ENCODE measurements at places on chromosomes 7 and 10.

DNA sequence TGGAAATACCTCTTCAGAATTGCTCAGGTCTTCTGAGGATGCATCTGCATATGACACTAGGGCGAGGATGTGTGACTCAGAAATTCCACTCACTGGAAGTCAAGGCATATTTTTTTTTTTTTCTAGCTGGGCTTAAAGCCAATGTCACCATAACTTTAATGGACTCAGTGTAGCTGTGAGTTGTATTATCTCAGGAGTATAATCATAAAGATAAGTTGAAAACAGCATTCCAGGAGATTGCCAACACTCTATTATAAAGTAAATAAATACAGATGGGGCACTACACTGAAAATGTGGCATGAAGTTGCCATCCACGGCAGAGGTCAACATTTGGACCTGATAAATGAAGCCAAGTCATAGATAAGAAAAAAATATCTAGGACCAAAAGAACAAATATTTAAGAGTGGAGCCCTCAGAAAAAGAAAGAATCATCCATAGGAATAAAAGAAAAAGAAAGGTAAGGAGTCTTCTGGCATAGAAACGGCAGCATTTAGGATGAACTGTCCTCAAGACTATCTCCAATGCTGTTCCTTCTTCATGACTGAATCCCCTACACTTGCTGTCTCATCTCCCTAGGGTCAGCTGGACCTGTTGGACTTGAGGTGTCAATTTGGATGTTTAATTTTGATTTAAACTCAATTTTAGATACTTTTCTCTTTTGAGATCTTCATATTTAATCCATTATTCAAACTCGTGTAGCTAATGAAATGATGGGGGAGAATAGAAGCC, 72.9 kb upstream of the CAV2 start:
- DNase-seq: no peak

- DNase-seq: no peak
These were observed 46.6 kb upstream of the COL1A2 start for GRCh38 chr7:94348142-94348541.

DNA sequence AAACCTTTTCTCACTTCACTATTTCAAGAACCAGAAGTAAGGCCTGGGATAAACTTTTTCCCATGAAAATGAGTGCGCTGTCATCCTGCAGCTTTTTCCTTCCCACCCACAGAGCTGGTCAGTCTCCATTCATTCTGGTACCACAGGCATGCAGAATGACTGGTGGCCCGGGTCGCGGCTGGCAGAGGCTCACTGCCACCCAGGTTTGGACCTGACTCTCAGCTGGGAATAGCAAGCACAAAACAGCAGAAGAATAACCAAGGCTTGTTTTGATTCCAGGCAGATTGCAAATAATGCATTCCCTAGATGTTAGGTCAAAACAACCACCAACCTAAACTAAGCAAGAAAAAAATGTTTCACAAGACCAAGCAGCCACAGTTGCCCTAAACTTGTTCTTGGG, 190.5 kb upstream of the NRP1 start:
- DNase-seq: no peak

DNA sequence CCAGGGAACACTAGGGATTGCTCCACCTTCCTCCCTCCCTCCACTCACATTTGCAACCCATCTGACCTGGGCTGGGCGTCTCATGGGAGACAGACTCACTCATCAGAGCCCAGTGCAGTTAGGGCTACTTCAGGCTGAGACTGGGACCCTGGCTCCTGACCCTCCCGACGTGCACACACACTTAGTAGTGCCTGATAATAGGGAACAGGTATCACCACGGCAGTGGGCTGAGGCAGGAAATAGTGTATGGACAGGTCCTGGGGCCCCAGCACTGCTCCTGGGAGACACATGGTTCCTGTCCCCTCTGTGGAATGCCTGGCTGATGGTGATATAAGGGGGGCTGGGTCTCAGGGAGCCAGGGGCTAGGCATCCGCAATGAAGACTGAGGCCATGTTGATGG, 14.3 kb downstream of the AQP1 start:
- DNase-seq: no peak

DNA sequence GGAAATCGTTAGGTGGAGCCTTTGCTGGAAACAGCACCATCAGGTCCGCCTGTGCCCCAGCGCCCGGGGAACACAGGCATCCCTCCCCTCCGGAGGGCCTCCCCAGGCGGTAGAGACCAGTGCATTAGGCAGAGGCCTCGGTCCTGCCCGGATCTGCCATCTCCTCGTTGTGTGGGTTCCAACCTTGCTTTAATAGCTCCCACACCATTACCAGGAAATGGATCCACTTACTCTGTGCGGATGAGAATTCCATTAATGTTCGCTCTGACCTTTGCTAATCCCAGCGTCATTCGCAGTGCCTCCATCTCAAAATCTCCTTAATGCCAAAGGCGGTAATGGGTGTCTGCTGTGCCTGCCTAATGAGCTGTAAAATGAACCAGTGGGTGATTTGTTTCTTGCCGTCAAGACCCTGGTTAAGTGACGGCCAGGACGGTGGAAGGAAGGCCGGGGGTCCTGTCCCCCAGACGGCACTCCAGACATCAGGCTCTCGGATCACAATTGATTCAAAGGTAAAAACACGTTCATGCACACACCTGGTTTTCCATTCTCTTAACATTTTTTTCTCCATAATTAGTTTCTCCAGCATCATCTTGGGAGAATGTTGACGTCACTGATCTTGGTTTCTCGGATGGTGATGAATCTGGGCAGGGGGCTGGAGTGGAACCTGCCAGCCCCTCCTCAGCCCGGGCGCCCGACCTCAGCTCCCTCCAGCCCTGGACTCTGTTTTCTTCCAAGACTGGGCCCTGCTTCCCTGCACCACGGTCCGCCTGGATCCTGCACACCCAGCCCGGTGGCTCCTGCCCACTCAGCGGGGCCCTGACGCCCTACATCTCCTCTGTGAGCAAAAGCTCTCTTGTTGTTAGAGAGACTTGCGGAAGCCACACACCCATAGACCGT, 22.8 kb upstream of the FAM20C start:
- no peak for DNase-seq

DNA sequence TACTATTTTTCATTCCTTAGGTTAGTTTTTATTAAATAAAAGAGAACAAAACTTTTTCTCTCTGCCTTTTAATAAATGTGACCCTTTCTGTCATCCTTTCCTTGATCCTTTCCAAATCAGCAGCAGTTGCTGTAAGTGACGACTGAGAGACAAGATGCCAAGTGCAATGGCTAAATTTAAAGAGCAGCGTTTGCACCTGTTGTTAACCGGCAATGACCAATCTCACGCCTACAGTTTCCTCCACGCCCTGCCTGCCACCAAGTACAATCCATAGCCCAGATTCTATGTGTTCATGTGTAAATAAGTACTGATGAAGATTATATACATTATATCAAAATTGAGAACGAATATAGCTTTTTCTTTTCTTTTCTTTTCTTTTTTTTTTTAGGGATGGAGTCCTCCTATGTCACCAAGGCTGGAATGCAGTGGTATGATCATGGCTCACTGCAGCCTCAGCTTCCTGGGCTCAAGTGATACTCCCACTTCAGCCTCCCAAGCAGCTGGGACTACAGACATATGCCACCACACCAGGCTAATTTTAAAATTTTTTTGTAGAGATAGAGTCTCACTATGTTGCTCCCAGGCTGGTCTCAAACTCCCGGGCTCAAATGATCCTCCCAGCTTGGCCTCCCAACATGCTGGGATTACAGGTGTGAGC, 6.5 kb upstream of the MCU start:
- no peak for DNase-seq

DNA sequence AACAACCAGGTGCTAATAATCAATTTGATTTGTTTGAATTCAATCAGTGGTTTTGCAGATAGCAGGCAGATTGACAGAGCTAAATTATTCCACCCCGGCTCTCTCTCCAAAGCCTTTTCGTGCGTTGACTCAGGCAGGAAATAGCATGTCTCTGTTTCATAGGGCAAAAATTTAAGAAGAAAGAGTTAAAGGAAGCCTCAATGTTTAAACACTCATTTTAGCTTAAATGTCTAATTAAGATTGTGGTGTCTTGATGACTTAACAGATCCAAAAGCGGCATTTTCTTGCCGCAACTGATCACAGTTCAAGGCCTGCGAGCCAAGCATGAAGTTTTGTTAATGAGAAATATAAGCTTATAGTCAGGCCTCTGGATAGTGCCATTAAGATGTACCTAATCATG, 1051.1 kb upstream of the AUTS2 start:
- DNase-seq: no peak

All from activated T-helper 9 cell treated with anti-CD3 and anti-CD28 coated beads, Interleukin-2, amount 50 U/mL, for 16 hours (primary cell).